ENCODE measurements at places on chromosomes 2 and 18. TPM values are rescaled to one million over a fixed set of nuclear protein-coding genes. Genes with fewer than 3 reads are reported as not detected.

- DNase-seq: peak; percentile 50
These were observed 381.2 kb downstream of the TXNL1 start for GRCh38 chr18:56257205-56257604.

DNA sequence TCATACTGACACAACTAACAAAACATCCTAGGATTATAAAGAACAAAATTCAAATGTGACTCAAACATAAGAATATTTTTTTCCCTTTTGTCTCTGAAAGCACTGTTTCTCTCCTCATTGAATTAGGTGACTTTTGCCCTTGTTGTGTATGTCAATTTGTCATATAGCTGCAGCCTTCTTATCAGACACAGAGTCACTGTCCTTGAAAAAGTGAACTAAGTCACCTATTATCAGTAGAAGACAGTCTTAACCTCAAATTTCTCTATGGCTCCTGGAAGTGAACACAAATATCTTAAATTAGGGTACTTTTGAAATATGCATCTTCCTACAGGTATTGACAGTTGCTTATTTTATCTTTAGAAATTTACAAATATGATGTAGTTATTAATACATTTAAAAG lies 360.6 kb downstream of the NBAS start:
- no peak for DNase-seq

Gene IL1F10
- total RNA-seq: not detected

- DNase-seq: no peak
These were observed 1398.0 kb upstream of the NXPH2 start for GRCh38 chr2:140178234-140178633.

GRCh38 chr2:205612636-205613035 lies 69.7 kb upstream of the NRP2 start:
- DNase-seq: no peak

- no peak for DNase-seq
These were observed 366.9 kb downstream of the EPHA4 start for GRCh38 chr2:221205103-221205673.

Gene SH3RF3
- total RNA-seq: 0.51 TPM

GRCh38 chr2:216490061-216490460 lies 8.6 kb upstream of the RPL37A start:
- DNase-seq: peak; percentile 77

DNA sequence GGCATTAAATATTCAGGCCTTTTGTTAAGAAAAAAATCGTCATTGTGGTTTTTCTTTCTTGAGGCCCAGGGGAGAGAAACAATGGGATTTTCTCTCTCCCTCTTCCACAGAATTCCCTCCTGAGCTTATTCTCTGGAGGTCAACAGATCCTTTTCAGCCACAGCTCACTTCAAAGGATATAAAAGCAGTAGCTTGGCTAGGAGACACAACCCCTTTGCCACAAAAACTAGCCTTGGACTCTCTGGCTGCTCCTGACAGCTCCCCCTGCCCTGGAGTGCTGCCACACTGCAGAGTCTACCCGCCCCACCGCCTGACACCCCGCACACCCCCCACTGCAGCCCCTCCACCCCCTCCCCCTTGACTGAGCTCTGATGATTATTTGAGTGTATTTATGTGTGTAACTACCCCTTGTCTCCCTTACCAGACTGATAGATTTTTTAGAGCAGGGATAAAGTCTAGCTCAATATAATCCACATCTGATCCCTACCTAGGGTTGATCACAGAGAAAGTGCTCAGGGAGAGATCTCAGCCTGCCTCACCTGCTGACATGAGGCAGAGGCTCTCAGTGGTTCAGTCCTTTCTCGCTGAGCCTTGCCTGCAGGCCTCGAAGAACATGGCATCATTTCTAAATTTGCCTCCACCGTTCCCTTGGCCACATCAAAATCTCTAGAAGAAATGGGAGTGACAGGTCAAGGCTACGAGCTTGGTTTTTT lies 132.2 kb upstream of the SP5 start:
- no peak for DNase-seq

DNA sequence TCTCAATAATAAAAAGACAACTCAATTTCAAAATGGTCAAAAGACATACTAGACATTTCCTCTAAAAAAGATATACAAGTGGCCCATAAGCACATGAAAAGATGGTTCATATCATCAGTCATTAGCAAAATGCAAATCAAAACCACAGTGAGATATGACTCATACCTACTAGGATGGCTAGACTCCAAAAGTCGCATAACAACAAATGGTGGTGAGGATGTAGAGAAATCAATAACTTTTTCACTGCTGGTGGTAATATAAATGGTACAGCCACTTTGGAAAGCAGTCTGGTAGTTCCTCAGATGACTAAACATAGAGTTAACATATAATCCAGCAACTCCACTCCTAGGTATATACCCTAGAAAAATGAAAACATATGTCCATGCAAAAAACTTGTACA lies 242.3 kb upstream of the NOL4 start:
- peak; percentile 57 for DNase-seq

GRCh38 chr2:234293973-234294372 lies 202.9 kb downstream of the ARL4C start:
- no peak for DNase-seq

GRCh38 chr2:169172151-169172735 lies 102.9 kb downstream of the DHRS9 start:
- DNase-seq: no peak

- DNase-seq: no peak
These were observed 42.9 kb downstream of the DYSF start for GRCh38 chr2:71496156-71496770.

- no peak for DNase-seq
These were observed 58.6 kb upstream of the OTOF start for GRCh38 chr2:26536371-26537068.

- DNase-seq: no peak
These were observed 617.3 kb upstream of the LRATD1 start for GRCh38 chr2:14015113-14015630.

- DNase-seq: no peak
These were observed 1.4 kb downstream of the SP110 start for GRCh38 chr2:230218421-230218820.

Gene FLACC1
- total RNA-seq: 0.26 TPM

DNA sequence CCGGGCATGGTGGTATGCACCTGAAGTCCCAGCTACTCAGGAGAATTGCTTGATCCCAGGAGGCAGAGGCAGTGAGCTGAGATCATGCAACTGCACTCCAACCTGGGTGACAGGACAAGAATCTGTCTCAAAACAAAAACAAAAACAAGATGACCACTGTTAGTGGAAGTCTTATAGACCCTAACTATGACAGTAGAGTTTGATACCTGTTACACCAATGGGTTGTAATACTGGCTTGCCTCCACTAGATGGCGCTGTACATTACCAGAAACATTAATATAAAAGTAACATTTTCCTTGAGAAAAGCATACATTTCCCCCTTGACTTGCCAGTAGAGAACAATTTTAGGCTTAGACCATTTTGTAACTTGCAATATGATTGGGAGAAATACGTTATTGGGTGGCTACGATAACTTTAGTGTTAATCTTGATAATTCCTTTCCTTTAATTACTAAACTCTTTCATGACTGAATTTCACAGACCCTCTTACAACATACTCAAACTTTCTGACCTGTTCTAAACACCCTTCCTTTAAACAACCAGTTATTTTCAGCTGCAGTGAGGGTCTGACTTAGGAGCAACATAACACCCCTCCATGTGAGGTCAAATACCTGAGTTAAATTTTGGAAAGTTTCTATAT lies 19.5 kb downstream of the SLC25A52 start:
- DNase-seq: peak; percentile 37

- no peak for DNase-seq
These were observed 38.4 kb downstream of the C1QL2 start for GRCh38 chr2:119119999-119120756.

- DNase-seq: peak; percentile 88
These were observed 59.6 kb downstream of the GATA6 start for GRCh38 chr18:22228976-22229375.

Gene ARL6IP6
- 18.2 TPM for total RNA-seq

GRCh38 chr2:10826026-10826425 lies 13.4 kb upstream of the PDIA6 start:
- DNase-seq: no peak

Gene TCF23
- under 0.01 TPM for total RNA-seq

DNA sequence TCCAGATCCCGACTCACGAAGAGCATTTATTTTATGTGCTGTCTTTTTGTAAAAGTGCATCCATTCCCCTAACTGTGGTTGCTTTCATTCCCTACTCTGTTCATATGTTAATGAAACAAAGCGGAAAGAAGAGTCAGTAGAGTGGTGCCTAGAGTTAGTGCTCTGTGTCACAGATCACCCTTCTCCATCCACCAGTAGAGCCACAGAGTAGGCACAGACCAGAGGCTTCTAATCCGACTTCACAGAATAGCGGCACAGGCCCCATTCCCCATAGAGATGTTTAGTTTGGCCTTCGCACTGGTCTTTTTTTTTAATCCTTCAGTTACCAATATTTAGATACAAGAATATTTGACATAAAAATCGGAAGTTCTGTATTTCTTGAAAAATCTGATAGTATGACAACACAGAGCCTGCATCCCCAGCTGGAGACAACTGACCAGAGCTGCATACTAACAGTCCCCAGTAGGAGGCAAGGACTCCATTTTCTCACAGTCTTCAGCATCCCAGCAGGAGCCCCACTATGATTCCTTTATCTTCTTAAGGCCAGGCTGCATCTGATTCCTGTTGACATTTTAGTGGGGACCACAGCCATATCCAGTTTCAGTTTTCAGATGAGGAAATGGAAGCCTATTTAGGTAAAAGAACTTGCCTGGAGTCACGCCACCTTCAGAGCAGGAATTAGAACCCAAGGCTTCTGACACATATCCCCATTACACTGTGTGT lies 7.0 kb downstream of the G6PC2 start:
- no peak for DNase-seq

- DNase-seq: peak; percentile 85
These were observed 54.7 kb upstream of the MBOAT2 start for GRCh38 chr2:9057939-9058761.

GRCh38 chr2:190838492-190838910 lies 42.1 kb upstream of the GLS start:
- peak; percentile 75 for DNase-seq

GRCh38 chr2:21627938-21628337 lies 504.2 kb downstream of the TDRD15 start:
- no peak for DNase-seq

GRCh38 chr2:79370976-79371538 lies 141.8 kb upstream of the CTNNA2 start:
- DNase-seq: no peak

Gene CNGA3
- under 0.01 TPM for total RNA-seq
